ENCODE measurements at places on chromosomes 13 and 19. TPM values are rescaled to one million over a fixed set of nuclear protein-coding genes. Genes with fewer than 3 reads are reported as not detected.

DNA sequence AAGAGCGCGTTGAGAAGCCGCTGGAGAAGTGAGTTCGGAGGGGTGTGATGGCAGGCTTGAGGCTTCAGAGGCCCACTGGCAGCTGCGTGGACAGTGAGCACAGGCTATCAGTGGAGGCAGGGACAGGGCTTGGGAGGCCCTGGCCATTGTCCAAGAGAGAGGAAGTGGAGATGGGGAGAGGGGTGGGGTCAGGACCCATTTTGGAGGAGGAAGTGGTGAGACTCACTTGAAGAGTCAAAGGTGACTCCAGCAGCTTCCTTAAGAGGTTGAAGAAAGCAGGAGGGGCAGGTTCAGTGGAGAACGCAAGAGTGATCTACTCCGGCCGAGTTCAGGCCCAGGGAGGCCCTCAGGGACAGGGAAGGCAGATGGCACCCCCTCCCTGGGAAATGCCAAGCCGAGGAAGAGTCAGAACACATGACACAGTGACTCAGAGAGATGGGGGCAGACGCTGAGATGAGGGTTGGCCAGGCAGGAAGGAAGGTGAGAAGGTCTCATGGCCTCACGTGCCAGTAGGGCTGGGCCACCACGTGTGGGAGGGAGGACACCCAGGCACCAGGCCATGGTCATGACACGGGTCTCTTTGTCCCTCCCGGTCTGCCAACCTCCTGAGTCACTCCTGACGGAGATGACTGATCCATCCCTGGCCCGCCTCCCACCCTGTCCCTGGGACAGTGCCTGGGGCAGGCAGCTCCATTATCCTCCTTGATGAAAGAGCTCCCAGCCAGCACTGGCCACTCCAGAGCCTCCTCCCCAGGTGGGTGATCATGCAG lies 10.1 kb upstream of the CD22 start:
- no peaks in the 10 kb centered on the region for H3K27me3 ChIP-seq
- no peak overlapping the region for H3K4me3 ChIP-seq
- H3K27ac ChIP-seq = no peak overlapping the region
- H3K36me3 ChIP-seq = no peaks in the 10 kb centered on the region
- no peaks in the 10 kb centered on the region for H3K4me1 ChIP-seq

- peaks cover 7% of the 10 kb centered on the region for H3K36me3 ChIP-seq
- H3K4me1 ChIP-seq = peaks cover 7% of the 10 kb centered on the region
- DNase-seq = no peak
- no peak overlapping the region for H3K4me3 ChIP-seq
- H3K27ac ChIP-seq = no peak overlapping the region
- no peaks in the 10 kb centered on the region for H3K27me3 ChIP-seq
Observed at GRCh38 chr19:35272122-35272719, 3.5 kb downstream of the USF2 start.

DNA sequence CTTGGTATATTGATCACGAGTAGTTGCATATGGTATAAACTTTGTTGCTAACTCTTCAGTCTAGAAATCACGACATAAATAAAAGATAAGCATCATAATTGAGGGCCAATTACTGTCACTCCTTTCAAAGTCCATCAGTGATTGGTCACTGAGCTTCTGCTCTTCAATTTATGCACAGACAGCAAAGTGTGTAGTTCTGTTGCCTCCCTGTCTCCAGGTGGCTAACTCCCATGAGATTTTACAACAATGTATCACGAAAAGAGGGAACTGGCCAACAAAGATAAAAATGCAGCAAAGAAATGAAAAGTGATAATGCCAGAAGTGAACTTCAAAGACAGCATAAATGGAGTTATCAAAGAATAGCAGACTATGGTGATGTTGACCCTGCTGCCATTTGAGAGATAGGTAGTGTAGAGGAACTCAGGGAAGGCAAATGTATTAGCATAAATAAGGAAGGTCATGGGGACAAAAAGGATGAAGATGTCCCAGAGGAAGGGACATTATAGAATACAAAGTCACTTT lies 12.7 kb upstream of the TNFSF14 start:
- DNase-seq = no peak
- H3K4me1 ChIP-seq = no peaks in the 10 kb centered on the region
- H3K27ac ChIP-seq = no peak overlapping the region

The EFNA2 gene
- 8.2 TPM for total RNA-seq

The DUS3L gene
- total RNA-seq = 53.0 TPM

DNA sequence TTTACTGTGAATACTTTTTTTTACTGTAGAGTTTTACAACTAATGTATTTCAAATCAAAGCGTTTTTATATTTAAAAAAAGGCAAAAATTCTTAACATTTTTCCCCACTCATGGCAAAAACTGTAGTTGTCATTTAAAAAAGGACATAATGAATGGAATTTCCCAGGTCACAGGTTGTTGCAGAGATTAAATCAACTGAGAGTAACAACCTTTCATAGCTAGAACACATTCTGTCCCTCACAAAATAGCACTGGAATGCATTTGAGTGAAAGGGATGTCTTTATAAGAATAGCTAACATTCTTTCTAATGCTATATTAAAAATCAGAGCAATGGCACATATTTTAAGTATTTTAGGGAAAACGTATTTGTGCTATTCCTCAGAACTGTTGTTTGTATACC lies 1393.3 kb upstream of the ATXN8OS start:
- no peaks in the 10 kb centered on the region for H3K36me3 ChIP-seq
- H3K27me3 ChIP-seq = no peaks in the 10 kb centered on the region
- peak overlapping the region; percentile 78 for H3K27ac ChIP-seq
- no peak overlapping the region for H3K4me3 ChIP-seq
- peak; percentile 66 for DNase-seq

DNA sequence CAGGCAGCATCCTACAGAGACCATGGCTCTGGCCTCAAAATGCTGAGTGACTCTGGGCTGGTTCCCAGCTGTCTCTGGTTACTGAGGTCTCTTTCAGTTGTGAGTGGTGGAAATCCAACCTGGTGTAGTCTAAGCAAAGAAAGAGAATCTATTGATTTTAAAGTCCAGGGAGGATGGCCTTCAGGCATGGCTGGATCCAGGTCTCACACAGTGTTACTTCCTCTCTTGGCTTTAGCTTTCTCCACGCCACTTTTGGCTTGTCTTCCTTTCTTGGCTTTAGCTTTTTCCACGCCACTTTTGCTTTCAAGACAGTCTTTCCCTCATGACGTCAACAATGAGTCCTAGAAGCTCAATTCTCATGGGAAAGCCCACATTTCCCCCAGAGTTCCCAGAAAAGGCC lies 4.1 kb downstream of the CYP4F3 start:
- no peak overlapping the region for H3K4me3 ChIP-seq
- no peaks in the 10 kb centered on the region for H3K36me3 ChIP-seq
- no peak overlapping the region for H3K27ac ChIP-seq
- no peak for DNase-seq

DNA sequence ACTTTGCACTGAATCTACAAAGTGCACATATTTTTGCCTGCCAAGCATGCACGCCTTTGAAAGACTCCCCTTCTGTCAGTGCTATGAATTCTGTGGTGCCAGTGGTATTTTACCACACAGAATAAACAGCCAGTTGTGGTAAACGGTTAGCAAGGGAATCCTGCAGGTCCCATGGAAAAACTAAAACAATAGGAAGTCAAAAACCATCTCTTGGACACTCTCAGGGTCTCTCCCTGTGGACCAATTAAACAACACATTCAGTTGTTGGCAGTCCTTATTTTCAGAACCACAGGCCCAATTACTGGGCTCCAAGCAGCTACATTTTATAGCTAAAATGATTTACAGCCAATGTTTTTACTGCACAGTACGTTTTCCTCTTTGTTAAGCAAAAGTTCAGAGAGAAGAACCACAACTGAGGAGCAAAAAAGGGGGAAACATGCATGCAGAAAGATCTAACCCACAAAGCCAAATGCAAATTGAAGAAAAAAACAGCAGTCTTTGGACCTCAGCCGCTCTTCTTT lies 116.9 kb downstream of the KCTD12 start:
- no peaks in the 10 kb centered on the region for H3K27me3 ChIP-seq
- H3K4me1 ChIP-seq = no peaks in the 10 kb centered on the region
- no peak overlapping the region for H3K27ac ChIP-seq
- DNase-seq = no peak
- no peaks in the 10 kb centered on the region for H3K36me3 ChIP-seq
- H3K4me3 ChIP-seq = no peak overlapping the region

The MISP gene
- 0.28 TPM for total RNA-seq

DNA sequence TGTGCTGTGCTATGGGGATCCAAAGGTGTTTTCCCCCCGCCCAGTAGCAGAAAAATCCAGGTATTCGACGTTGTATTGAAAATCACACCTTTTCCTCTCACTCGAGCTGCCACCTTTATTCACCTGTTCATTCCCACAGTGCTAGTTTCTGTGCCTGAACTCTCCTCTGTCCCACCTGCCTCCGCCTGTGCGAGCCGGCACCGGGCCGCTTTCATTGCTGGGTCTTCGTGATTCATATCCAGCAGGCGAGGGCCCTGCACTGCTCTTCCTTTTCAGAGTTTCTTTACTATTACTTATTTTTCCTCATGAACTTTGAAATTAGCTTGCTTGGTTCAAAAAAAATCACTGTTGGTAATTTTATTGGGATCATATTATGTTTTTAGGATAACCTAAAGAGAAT lies 42.4 kb upstream of the SOX1 start:
- no peaks in the 10 kb centered on the region for H3K4me1 ChIP-seq
- no peaks in the 10 kb centered on the region for H3K27me3 ChIP-seq
- H3K27ac ChIP-seq = no peak overlapping the region
- H3K36me3 ChIP-seq = no peaks in the 10 kb centered on the region
- DNase-seq = no peak

The KLK14 gene
- not detected for total RNA-seq

- H3K27me3 ChIP-seq = no peaks in the 10 kb centered on the region
- no peak overlapping the region for H3K4me3 ChIP-seq
- no peak overlapping the region for H3K27ac ChIP-seq
- H3K4me1 ChIP-seq = no peaks in the 10 kb centered on the region
- peaks cover 3% of the 10 kb centered on the region for H3K36me3 ChIP-seq
Observed at GRCh38 chr19:56994251-56995017, 125.4 kb upstream of the USP29 start.

GRCh38 chr13:40351537-40352379 lies 314.7 kb downstream of the FOXO1 start:
- H3K4me3 ChIP-seq = no peak overlapping the region
- H3K27me3 ChIP-seq = peaks cover 4% of the 10 kb centered on the region
- no peaks in the 10 kb centered on the region for H3K36me3 ChIP-seq
- H3K4me1 ChIP-seq = peaks cover 29% of the 10 kb centered on the region
- no peak overlapping the region for H3K27ac ChIP-seq

GRCh38 chr19:42401365-42402303 lies 11.5 kb upstream of the CNFN start:
- H3K4me1 ChIP-seq = peaks cover 11% of the 10 kb centered on the region
- H3K4me3 ChIP-seq = peak overlapping the region; percentile 84
- DNase-seq = peak; percentile 96
- H3K36me3 ChIP-seq = no peaks in the 10 kb centered on the region
- no peak overlapping the region for H3K27ac ChIP-seq
- H3K27me3 ChIP-seq = peaks cover 16% of the 10 kb centered on the region

The FAM124A gene
- 84.1 TPM for total RNA-seq

GRCh38 chr13:79393564-79394249 lies 12.3 kb downstream of the RBM26 start:
- no peaks in the 10 kb centered on the region for H3K27me3 ChIP-seq
- H3K4me3 ChIP-seq = no peak overlapping the region
- DNase-seq = no peak
- no peak overlapping the region for H3K27ac ChIP-seq
- no peaks in the 10 kb centered on the region for H3K36me3 ChIP-seq

The ATP7B gene
- total RNA-seq = 12.8 TPM

The ZBTB7A gene
- 28.5 TPM for total RNA-seq

The CABP5 gene
- total RNA-seq = not detected

The PSG7 gene
- not detected for total RNA-seq

The TEX30 gene
- total RNA-seq = 10.5 TPM

The GPC6 gene
- total RNA-seq = 28.6 TPM

DNA sequence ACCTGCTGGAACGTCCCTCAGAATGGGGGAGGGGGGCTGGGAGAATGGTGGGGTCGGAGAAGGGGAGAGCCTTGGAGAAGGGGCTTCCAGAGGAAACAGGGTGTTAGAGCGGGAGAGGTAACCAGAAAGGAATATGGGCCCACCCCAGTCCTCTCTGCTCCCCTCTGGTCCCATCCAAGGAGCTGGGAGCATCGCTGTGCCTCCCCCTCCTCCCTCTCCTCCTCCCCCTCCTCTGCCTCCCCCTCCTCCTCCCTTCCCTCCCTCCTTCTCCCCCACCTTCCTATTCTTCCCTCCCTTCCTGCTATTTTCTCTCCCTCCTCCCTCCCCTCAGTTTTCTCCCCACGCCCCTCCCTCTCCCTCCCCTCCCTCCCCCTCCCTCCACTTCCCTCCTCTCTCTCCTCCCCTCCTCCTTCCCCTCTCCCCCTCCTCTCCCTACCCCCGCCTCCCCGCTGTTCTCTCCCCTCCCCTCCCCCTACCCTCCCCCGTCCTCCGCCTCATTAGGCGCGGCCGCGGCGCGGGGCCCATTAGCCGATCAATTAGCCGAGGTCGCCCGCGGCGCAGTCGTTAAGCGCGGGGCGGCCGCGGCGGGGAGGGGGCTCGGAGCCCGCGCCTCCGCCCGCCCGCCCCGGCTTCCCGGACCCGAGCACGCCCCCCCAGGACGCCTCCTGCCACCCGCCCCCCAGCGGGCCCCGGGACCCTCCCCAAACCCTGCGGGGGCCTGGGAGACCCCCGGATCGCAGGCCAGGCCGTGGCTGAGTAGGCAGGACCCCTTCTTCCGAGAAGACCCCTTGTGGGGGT lies 15.4 kb downstream of the TLE5 start:
- H3K27ac ChIP-seq = no peak overlapping the region
- H3K36me3 ChIP-seq = no peaks in the 10 kb centered on the region
- peaks cover 33% of the 10 kb centered on the region for H3K27me3 ChIP-seq
- H3K4me3 ChIP-seq = peak overlapping the region; percentile 64
- peaks cover 14% of the 10 kb centered on the region for H3K4me1 ChIP-seq
- peak; percentile 79 for DNase-seq

- H3K4me1 ChIP-seq = no peaks in the 10 kb centered on the region
- H3K4me3 ChIP-seq = no peak overlapping the region
- peak; percentile 52 for DNase-seq
- H3K36me3 ChIP-seq = no peaks in the 10 kb centered on the region
- H3K27me3 ChIP-seq = no peaks in the 10 kb centered on the region
Observed at GRCh38 chr19:17772172-17772571, 20.9 kb downstream of the FCHO1 start.

- H3K36me3 ChIP-seq = peaks cover 50% of the 10 kb centered on the region
Observed at GRCh38 chr19:46783670-46784069, 4.7 kb downstream of the SLC1A5 start.

DNA sequence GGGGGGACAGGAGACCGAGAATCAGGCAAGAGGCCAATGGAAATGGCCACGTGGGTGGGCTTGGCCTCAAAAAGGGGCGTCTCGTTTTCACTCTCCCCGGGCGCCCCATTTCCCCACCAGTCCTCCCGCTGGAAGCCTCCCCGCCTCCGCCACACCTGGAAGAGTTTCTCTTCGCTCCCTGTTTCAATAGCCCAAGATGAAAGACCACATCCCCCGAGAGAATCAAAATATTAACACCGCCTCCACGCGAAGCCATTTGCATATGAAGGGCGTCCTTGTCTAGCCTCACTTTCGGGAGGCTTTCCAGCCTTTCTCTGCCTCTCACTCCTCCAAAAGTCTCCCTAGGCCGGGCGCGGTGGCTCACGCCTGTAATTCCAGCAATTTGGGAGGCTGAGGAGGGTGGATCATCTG lies 691 bp upstream of the OLFM2 start:
- H3K27ac ChIP-seq = peak overlapping the region; percentile 86
- no peaks in the 10 kb centered on the region for H3K36me3 ChIP-seq
- no peaks in the 10 kb centered on the region for H3K27me3 ChIP-seq
- H3K4me3 ChIP-seq = peak overlapping the region; percentile 50
- peaks cover 13% of the 10 kb centered on the region for H3K4me1 ChIP-seq
- DNase-seq = peak; percentile 92

The CYP2F1 gene
- not detected for total RNA-seq
